Urinary bladder (tissue), 4 donors: ENCODE measurements at places on chromosomes 11 and 22. TPM values are rescaled to one million over a fixed set of nuclear protein-coding genes. Genes with fewer than 3 reads are reported as not detected.

- no peak for DNase-seq
These were observed 11.0 kb upstream of the CACNA1I start for GRCh38 chr22:39559456-39560105.

DNA sequence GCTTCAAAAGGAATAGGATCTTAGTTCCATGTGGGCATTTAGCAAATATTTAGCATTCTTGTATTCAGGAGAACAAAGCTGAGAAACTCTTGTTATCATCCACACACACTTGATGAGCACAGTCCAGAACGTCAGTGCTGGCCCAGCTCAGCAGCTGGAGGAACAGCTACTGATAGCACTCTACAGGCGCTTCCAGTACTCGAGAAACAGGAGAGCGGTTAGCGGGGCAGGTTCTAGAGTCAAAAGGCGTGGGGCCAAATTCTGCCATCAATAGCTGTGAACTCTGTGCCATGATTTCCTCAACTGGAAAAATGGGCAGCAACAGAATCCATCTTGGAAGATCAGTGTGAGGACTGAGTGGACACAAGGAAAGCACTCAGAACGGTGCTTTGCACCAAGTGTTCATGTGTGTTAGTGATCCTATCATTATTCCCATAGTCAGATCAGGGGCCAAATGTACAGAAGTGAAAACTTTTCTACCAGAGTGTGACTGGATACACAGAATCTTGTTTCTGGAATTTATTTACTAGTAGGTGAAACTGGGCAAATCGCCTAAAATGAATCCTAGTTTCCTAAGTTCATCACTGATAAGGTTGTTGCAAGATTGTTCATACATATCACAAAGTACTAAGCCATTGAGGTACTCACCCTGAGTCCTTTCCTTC, 3.2 kb downstream of the JOSD1 start:
- DNase-seq: no peak

- no peak for DNase-seq
These were observed 47.7 kb upstream of the GAB2 start for GRCh38 chr11:78465169-78465942.

RIMBP3C gene
- 0.26 TPM for total RNA-seq

DNA sequence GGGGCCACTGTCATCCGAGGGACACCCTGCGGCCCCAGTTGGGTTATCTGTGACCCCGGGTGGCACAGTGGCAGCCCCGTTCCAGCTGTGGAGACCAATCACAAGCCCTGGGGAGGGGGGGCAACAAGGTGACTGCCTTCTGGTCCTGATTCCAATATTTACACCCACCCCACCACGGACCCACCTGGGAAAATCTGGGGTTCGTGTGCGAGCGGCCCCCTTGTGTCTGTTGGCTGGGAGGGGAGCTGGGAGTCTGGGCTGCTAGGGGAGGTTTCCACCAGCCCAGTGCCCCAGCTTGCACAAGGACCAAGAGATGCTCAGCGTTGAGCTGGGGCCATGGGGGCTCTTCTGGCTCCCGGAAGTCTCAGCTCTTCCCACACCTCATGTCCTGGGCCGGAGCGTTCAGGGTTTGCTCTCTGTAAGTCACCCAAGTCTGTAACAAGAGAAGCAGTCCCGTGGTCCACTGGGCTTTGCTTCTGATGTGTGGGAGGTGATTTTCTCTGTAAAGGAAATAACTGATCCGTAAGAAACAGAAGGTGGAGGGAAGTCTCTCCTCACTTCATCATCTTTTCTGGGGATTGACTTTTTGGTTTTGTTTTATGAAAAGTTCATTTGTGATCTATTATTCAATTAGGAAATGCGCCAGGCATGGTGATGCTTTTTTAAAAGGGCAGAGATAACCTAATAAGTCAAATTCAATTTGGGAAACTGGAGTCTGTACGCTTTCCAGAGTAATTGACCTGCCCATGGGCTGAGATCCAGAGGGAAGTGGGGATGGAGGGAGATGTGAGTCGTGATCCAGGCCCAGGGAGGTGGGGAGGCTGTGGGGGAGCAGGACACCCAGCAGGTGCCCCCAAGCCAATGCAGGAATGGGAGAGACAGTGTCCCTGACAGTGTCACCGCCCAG, 22.4 kb upstream of the GAL start:
- DNase-seq: no peak

SLC15A3 gene
- total RNA-seq: 12.7 TPM

DNA sequence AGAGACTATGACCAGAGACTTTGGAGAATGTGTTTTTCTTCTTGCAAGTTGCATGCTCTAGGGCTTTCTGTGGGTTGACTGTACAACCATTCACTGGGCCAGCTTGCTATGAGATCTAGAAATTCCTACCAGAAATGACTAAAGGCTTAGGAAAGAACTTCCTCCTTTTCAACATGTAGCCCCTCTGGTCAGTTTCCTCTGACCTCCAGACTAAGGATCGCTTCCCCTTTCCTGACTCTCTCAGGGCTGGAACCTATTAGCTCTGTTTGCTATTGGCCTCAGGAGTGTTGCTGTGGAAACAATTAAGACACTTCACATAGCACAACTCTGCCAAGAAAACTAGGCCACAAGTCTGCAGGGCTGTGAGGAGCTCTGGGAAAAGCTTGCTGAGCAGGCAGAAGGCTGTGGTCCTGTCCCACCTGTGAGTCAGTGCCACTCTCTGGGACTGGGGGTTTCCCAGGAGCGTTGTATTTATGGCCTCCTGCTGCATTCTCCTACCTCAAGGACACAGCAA, 10.7 kb downstream of the CRY2 start:
- DNase-seq: no peak

DBX1 gene
- total RNA-seq: not detected

- DNase-seq: no peak
These were observed 19.2 kb downstream of the PIM3 start for GRCh38 chr22:49979587-49980264.

TRIM49 gene
- not detected for total RNA-seq

- DNase-seq: no peak
These were observed 48.4 kb downstream of the ANO1 start for GRCh38 chr11:70126494-70126893.

GRCh38 chr11:23181022-23181807, 320.9 kb upstream of the CCDC179 start:
- no peak for DNase-seq

GRCh38 chr11:63491636-63492372, 837 bp upstream of the PLAAT5 start:
- no peak for DNase-seq

DNA sequence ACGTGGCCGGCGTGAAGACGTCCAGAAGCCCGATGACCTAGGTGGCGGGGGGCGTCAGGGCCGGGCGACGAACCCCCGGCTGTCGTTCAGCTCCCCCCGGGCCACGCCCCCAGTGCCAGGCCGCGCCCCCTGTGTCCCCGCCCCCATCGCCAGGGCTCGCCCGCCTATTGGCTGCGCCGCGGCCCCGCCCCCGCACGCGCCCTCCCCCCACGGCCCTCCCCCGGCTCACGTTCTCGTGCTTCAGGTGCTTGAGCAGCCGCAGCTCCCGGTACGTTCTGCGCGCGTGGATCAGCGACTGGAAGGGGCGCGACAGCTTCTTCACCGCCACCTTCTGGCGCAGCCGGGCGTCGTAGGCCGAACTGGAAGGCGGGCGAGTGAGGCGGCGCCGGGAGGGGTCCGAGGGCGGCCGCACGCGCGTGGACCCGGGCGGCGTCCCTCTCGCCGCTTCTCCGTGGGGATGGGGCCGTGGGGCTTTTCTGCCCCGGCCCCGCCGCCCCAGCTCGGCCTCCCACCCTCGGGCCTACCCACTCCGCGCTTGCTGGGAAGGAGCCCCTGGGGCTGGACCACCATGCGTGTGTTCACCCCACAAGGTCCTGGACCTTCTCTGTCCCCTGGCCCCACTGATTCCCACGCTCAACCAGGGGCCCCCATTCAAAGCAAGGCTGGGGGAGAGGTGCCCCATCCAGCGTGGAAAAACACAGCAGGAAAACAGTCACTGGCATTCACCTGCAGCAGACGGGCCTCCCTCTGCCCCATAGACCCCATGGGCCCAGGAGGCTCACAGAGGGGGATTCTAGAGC, 2.4 kb downstream of the MAPK11 start:
- no peak for DNase-seq

DNA sequence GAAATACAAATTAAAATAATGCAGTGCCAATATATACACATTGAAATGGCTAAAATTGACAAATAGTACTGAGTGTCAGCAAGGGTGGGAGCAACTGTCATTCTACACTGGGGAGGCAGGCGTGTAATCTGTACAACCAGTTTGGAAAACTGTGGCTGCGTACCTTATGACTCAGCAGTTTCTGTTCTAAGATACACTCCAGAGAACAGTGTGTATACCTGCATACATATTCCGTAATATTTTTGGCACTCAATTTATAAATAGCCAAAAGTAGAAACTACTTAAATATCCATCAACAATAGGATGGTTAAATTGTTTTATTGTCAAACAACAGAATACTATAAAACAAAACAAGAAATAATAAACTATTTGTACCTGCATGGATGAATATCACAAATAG, 57.6 kb downstream of the RNF169 start:
- no peak for DNase-seq

MRGPRG gene
- total RNA-seq: not detected

DNA sequence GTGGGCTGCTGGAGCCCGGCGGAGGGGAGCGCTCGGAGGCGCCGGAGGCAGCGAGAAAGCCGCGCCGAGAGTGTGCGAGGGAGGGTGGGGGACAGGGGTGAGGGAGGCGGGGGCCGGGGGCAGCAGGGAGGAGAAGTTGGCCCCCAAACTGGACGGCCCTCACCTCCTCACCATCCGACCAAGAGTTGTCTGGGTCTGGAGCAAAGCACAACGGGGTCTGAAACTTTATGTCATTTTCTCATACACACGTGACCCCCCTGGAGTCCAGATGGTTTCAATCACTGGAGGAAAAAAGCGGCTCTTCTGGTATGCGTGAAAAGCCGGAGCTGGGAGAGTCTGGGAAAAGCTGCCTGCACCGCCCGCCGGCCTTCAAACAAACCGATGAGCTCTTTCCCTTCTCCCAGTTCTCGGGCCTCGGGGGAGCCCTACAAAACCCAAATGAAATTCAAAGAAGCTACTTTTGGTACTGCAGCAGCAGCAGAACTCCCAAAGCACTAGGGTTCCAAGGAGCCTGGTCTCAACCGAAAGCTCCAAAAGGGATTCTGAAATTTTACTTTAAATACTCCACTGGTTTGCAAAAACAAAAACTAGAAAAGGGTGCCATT, 39.7 kb upstream of the AKIP1 start:
- DNase-seq: peak; percentile 93

DNA sequence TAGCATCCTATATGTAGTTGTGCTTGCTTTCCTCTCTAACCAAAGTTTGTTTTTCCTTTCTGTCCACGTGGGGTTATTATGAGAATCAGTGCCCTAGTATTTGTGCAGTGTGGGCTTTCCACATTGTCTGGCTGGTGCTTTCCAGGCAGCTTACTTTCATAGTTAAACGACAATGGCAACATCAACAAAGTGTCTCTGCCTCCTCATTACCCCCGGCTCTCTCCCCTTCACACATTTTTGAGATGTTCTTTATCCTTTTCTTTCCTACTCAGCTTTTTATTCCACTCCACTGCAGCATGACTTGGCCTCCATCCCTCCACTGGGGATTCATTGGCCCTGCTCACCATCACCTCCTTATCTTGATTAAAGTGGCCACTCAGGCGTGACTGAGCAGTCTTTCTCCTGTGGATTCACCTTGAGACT, 19.1 kb downstream of the SPECC1L start:
- no peak for DNase-seq

DNA sequence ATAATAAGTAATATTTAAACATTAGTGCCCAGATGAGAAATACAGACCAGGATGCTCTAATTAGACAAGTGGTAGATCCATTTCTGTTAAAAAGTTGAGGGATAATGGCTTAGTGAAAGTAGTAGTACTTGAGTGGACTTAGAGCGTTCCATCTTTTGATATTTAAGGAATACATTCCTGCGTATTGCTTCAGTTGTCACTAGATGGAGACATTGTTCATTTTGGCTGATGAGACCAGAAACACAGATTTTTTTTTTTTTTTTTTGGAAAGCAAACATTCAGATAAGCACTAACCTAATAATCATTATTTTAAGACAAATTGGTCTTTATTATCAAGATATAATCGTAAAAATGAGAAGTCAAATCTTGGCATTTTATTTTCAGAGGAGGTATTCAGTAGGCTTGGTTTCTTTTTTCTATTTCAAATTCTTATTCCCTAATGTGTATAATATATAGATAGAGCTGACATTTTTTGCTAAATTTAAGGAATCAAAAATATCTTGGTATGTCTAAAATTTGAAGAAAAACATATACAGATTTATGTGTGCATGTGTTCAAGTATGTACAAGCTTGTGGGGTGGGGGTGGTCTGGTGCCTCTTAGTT, 92.9 kb downstream of the DYNC2H1 start:
- DNase-seq: no peak

DNA sequence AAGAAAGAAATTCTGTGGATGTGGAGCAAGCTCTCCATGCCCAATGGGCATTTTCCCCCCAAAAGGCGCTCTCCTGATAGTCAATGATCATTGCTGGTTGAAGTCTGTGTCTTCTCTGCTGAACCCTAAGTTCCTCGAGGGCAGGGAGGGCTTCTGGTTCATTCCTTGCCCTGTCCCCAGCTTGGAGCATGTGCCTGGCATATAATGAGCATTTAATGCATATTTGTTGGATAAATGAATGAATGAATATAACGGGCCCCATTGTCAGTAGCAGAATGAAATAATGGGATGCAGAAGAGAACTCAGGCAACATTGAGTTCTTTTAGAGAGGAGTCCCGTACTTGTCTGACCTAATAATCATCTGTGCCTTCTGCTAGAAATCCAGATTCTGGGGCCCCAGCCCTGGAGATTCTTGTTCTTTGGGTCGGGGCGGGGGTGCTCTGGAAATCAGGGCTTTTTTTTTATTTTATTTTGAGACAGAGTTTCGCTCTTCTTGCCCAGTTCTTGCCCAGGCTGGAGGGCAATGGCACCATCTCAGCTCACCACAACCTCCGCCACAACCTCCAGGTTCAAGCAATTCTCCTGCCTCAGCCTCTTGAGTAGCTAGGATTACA, 64.4 kb downstream of the CD82 start:
- DNase-seq: no peak

- DNase-seq: no peak
These were observed 217.9 kb downstream of the DSCAML1 start for GRCh38 chr11:117579161-117579560.

APOBEC3A gene
- total RNA-seq: 0.42 TPM

AIFM3 gene
- total RNA-seq: 0.53 TPM

CRYBB2 gene
- not detected for total RNA-seq

DNA sequence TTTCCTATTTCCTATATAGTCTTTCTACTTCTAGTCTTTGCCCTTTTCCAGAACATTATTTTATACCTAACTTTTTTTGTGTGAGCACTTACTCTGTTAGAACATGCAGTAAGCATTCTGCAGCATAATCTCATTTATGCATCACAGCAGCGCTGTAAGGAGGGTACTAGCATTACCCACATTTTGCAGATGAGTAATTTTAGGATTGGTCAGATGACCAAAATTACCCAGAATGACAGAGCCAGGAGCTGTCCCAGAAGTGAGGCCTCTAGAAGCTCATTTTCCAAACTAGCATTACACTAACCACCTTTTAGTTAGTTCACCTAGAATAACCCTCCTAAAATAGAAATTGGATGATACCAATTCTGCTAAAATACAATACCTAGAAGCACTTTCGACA, 47.1 kb upstream of the ARHGAP32 start:
- DNase-seq: no peak
